CD4-positive, alpha-beta T cell treated with Interleukin-15 for 1 hour (primary cell): ENCODE measurements at places on chromosomes 11 and 22.

- DNase-seq, result no peak
These were observed 544.6 kb downstream of the CNTN5 start for GRCh38 chr11:99565333-99565732.

DNA sequence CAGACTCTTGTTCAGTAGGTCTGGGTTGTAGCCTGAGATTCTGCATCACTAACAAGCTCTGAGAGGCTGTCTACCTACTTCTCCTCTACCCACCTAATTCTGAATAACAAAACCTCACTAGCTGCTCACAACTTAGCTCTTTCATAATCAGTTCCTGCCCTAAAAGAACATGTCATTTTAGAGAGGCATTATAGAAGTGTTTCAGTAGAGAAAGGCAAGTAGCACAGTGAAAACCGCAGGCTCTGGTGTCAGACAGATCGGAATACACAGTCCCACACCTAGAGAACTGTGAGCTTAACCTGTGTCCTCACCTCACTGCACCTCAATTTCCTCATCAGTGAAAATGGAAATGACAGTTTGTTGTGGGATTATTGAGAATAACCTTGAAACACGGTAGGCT, 1337.6 kb upstream of the TENM4 start:
- DNase-seq, result no peak

- DNase-seq, result no peak
These were observed 22.6 kb downstream of the ETS1 start for GRCh38 chr11:128564642-128565245.

DNA sequence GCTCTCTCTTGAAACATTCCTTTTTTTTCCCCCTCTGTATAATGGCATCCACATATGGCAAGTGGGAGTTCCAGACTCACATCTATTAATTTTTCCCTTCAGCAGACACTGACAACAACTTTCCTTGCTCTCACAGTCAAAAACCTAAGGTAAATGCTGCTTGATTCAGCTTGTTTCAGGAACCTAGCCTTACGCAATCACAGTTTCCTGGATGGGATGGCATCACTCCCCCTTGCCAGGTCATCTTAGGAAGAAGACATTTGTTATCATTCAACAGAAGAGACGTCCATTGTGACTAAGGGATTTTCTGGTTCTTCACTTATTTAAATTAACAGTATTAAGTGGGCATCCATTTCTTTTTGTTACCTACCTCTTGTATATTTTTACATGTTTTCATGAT, 112.0 kb upstream of the PDGFD start:
- no peak for DNase-seq

DNA sequence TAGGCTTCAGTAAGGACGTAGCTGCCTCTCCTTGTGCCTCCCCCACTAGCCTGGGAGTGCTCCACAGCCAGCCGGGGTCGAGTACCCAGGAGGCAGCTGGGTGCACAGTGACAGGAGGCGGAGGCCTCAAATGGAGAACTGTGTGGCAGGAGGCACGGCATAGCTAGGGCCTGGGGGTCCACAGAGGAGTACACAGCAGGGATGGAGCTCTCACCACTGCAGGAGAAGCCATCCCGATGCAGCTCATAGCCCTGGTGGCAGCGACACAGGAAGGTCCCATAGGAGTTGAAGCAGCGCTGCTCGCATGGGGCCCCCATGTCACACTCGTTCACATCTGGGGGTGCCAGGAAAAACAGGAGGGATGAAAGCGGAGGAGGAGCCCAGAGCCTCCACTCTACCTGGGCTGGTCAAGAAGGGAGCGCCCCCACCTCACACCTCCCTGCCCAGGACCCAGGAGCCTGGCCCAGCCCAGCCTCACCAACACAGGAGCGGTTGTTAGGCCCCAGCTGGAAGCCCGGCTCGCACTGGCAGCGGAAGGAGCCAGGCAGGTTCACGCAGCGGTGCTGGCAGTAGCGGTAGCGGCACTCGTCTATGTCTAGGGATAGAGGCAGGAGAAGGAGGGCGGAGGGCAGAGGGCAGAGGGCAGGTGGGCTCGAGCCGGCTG, 2.8 kb downstream of the EFEMP2 start:
- no peak for DNase-seq

DNA sequence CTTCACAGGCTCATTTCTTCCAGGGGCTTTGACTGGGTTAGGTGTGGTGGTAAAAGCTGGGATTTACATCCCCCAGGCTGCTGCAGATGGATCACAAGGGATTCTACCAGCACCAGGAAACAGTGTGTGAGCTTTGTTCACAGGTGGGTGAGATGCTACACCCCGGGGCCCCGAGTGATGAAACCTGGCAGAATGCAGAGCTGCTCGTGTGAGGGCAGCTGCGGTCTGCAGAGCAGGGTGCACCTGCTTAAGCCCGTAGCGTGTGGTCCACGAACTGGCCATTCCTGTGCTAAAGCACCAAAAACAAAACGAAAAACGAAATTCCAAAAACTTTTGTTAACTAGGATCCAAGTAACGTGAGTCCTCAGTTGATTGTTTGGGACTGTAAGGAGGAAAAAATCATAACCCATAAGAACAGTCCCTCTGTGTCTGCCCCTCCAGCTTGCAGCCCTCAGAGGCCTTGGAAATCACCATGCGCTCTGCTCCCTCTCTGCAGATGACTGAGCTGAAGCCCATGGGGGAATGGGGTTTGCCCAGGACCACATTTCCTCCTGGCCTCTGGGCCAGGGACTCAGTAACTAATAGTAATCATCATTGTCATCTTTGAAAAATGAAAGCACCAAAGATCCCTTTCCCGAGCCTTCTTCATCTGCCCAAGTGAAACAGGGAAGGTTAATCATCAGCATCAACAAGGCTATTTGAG, 24.6 kb downstream of the ELF5 start:
- no peak for DNase-seq

GRCh38 chr22:41799486-41800347, 762 bp upstream of the CCDC134 start:
- DNase-seq, result no peak

DNA sequence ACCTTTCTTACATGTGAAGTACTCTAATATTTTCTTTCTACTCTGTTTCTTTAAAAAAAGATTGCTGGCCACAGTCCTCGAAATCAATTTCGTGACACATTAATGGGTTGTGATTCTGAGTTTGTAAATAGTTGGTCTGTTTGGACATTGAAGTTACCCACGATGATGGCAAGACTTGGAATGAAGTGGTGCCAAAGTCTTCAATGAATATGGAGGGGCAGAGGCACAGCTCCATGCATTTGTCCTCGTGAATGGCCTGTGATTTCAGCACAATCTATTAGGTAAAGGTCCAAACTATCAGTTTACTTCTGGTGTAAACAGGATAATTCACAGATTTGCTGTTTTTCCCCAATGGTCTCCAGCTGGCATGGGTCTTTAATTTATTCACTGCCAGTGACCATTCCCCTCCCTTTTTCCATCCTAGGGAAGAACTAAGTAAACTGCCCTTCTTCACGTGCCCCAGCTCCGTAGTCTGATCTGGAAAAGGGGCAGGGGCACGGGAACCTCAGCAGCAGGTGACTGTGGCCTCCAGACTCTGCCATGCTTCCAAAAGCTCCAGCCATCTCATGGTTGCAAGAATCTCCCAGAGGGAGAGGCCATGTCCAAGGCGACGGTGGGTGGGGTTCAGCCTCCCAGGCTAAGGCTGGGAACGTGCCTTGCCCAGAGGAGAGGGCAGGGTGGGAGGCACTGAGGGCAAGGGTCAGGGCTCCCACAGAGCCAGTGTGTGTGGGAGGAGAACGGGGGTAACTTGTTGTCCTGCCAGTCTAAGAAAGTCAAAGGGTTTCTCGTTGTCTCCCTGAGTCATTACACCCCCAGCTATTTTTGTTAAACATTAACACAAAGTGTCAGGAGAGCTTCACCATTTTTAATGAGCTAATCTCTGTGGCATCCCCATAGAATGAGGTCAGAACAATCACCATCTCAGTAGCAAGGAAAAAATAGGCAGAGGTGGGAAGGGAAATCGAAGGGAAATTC, 16.9 kb upstream of the PEX26 start:
- DNase-seq, result no peak

- peak; percentile 96 for DNase-seq
These were observed 585 bp upstream of the NEAT1 start for GRCh38 chr11:65421794-65422632.

- no peak for DNase-seq
These were observed 49.5 kb upstream of the GNAZ start for GRCh38 chr22:23020659-23021293.

- no peak for DNase-seq
These were observed 333.4 kb upstream of the B3GAT1 start for GRCh38 chr11:134745456-134745855.

DNA sequence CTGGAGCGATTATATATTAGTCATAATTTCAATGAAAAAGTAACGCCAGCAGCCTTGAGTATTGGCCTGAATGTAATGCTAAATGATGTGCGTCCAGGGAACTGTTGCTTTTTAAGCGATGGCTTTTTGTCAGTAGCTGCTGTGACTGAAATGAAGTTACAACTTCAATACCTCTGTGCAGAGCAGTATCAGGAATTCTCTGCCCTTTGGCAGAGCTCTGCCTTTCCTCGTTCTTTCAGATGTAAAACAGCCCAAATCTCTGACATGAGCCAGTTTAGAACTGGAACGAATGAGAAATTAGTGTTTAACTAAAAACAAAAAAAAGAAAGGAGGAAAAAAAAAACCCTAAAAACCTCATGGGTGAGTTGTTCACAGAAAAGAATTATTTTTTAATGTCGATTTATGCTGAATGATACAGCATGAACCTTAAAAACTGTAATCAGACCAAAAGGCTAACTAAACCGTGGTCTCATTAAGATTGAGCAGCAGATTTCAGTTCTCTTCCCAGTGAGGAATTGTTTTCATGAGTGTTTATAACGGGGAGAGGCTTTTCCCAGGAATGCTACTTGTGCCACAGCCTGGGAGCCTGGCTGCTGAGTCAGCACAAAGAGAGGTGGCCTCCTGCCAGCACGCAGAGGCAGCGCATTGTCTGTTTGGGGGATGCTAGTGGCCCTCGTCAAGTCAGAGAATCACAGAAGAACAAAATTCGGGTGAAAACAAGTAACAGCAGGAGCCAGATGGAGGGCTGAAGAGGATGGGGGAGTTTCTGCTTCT, 146.2 kb upstream of the RASSF10 start:
- no peak for DNase-seq

- DNase-seq, result no peak
These were observed 15.0 kb downstream of the CAVIN3 start for GRCh38 chr11:6305297-6305696.

GRCh38 chr11:128664317-128664716, 29.6 kb upstream of the FLI1 start:
- DNase-seq, result no peak

GRCh38 chr11:43830928-43831440, 49.6 kb upstream of the ALKBH3 start:
- no peak for DNase-seq

DNA sequence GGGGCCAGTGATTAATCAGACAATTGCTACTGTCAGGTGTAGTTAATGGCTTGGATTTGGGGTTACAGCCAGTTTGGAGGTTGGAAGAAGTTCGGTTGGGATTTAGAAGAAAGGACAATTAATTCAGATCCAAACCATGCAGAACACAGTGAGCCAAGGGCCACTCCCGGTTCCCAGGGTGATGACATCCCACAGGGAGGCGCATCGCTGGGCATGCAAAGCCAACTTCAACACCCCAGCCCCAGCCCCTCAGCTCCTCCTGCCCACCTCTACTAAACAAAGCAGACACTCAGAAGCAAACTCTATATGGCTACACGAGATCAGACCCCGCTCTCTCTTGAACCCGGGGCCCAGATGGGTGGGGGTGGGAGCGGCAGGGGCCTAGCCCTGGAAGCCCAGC, 10.2 kb downstream of the MB start:
- DNase-seq, result no peak

GRCh38 chr11:116938471-116939070, 101.1 kb upstream of the APOA1 start:
- no peak for DNase-seq

- DNase-seq, result no peak
These were observed 125.3 kb upstream of the B3GAT1 start for GRCh38 chr11:134537296-134537695.

GRCh38 chr11:104490182-104490581, 326.2 kb upstream of the PDGFD start:
- no peak for DNase-seq

- peak; percentile 57 for DNase-seq
These were observed 65.2 kb upstream of the CECR2 start for GRCh38 chr22:17303840-17304779.

GRCh38 chr11:122207505-122207904, 91.5 kb upstream of the BLID start:
- DNase-seq, result no peak

GRCh38 chr11:94882931-94883330, 90.4 kb downstream of the CWC15 start:
- no peak for DNase-seq

- no peak for DNase-seq
These were observed 58.9 kb upstream of the PAX6 start for GRCh38 chr11:31869986-31870385.

GRCh38 chr22:42819412-42820044, 37.5 kb downstream of the ARFGAP3 start:
- DNase-seq, result no peak

DNA sequence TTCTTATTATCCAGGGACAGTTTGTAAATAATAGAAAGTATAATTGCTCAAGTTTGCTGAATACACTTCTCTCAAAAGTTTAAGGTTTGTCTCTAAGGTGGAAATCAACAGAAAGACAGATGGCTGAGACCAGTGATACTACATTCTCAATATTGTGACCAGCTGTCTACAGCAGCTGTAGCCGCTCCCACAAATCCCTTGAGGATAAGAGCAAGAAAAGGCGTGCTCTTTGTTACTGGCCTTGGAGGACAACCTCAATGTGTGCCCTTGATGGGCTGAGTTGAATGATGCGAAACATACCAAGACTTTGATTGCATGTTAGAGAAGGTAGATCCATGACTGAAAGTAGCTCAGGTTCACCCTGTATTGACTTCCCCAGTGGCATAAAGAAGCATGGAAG, 6.1 kb downstream of the OR6M1 start:
- no peak for DNase-seq

GRCh38 chr11:19714387-19715363, 2.0 kb downstream of the NAV2 start:
- DNase-seq, result no peak
